Panc1 (cell line): ENCODE measurements at places on chromosomes 2 and 18. TPM values are rescaled to one million over a fixed set of nuclear protein-coding genes. Genes with fewer than 3 reads are reported as not detected.

Gene OSR1
- total RNA-seq = 4.4 TPM

- no peaks in the 10 kb centered on the region for H3K27me3 ChIP-seq
- no peaks in the 10 kb centered on the region for H3K36me3 ChIP-seq
- no peak overlapping the region for H3K27ac ChIP-seq
- no peak for DNase-seq
- no peaks in the 10 kb centered on the region for H3K4me1 ChIP-seq
- H3K4me3 ChIP-seq = no peak overlapping the region
Observed at GRCh38 chr2:206535260-206535986, 92.1 kb downstream of the ADAM23 start.

DNA sequence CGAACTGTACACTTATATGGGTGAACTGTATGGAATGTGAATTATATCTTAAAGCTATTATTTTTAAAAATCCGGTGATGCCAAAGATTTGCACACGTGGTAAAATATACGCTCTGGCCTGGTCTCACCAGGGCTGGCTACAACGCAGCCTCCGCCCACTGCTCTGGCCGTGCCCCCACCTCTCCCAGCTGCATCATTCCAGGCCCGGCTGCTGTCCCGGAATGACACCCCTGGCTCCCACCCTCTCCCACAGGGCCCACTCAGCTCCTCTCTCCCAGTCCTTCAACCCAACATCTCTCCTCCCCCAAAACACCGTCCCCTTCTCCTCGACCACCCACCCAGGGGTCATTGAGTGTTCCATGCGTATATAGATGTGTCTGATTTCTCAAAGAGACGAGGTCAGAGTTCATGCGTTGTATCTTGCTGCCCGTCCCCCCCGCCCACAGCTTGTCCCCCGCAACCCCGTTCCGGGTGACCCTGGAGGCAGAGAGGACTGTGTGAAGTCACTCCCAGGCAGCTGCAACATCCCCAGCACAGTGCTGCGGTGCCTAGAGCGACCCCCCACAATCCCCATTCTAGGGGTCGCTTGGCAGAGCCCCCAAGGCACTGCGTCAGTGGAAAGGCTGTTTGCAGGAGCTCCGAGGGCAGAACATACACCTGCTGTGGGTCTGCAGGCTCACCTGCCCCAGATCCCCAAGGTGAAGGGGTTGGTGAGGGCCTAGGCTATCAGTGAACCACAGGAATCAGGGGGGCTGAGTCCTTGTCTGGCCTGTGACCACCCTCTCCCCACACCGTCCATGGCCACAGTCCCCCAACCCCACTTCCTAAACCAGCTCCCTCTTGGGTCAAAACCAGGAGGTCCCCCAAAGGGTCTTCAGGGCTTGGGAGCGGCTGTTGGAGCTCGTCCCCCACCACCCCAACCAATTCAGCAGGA is 13.3 kb downstream of the DNMT3A start:
- DNase-seq = no peak
- no peaks in the 10 kb centered on the region for H3K27me3 ChIP-seq
- no peak overlapping the region for H3K27ac ChIP-seq
- no peaks in the 10 kb centered on the region for H3K4me1 ChIP-seq
- H3K36me3 ChIP-seq = no peaks in the 10 kb centered on the region

GRCh38 chr2:221235941-221236340 is 336.2 kb downstream of the EPHA4 start:
- no peaks in the 10 kb centered on the region for H3K36me3 ChIP-seq
- H3K27ac ChIP-seq = no peak overlapping the region
- no peaks in the 10 kb centered on the region for H3K27me3 ChIP-seq
- no peaks in the 10 kb centered on the region for H3K4me1 ChIP-seq
- DNase-seq = no peak

Gene GKN2
- not detected for total RNA-seq

- no peak for DNase-seq
- no peak overlapping the region for H3K27ac ChIP-seq
Observed at GRCh38 chr18:64253222-64253621, 104.3 kb upstream of the LINC00305 start.

GRCh38 chr2:237473878-237474441 is 13.1 kb upstream of the MLPH start:
- H3K27ac ChIP-seq = peak overlapping the region; percentile 84
- no peaks in the 10 kb centered on the region for H3K27me3 ChIP-seq
- H3K4me3 ChIP-seq = no peak overlapping the region
- no peak for DNase-seq
- peaks cover 14% of the 10 kb centered on the region for H3K4me1 ChIP-seq

GRCh38 chr18:31101183-31102024 is 817 bp downstream of the DSC2 start:
- no peaks in the 10 kb centered on the region for H3K4me1 ChIP-seq
- no peak overlapping the region for H3K27ac ChIP-seq
- peaks cover 2% of the 10 kb centered on the region; the same call in 1 of the 2 replicates for H3K27me3 ChIP-seq
- peak overlapping the region; percentile 37 for H3K4me3 ChIP-seq

GRCh38 chr2:26184555-26185303 is 11.8 kb downstream of the GAREM2 start:
- DNase-seq = no peak
- H3K4me3 ChIP-seq = peak overlapping the region; percentile 61
- H3K36me3 ChIP-seq = no peaks in the 10 kb centered on the region
- peak overlapping the region; percentile 75 for H3K27ac ChIP-seq
- H3K4me1 ChIP-seq = peaks cover 4% of the 10 kb centered on the region; the same call in 1 of the 2 replicates

DNA sequence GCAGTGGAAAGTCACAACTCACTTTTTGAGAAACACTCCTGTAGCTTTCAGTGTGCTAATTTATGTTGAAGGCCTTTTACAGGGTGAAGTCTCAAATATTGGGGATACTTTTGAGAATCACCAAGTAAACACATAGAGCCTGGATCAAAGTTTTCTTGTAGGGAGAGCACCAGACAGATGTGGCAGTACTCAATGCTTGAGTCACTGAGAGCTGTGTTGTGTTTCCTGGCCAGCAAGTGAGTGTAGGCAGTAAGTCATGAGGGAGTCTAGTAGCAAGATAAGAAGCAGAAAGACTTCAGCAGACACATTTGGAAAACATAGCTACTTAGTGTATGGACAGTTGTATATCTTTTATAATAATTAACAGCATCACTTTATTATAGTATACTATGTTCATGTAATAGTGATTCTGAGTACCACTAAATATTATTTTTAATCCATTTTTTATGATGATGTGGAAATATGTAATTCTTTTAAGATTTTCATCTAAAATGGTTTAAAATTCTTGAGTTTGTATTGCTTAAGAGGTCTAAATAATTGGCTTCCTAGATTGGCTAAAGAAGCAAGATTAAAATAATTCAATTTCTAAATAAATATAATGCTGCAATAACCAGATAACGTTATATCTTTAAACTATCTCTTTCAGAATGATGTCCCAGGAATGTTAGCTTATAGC is 12.8 kb downstream of the PSMD1 start:
- no peak for DNase-seq
- H3K27me3 ChIP-seq = no peaks in the 10 kb centered on the region
- H3K4me3 ChIP-seq = no peak overlapping the region
- no peak overlapping the region; the same call in 1 of the 2 replicates for H3K27ac ChIP-seq

DNA sequence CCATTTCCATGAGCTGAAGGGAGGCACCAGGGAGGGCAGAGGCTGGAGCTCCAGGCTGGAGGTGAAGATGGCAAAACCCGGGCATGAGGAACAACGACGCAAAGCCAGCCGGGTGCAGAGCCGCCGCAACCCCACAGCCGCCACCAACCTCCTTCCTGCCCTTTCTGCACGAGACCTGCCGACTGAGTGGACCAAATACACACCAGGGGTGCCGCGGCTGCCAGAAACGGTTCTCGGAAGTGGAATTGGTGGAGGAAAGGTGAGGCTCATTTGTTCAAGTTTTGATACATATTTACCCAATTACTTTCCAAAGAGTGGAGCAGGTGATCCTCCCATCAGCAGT is 8.4 kb upstream of the CIDEA start:
- no peak overlapping the region for H3K27ac ChIP-seq
- H3K27me3 ChIP-seq = peaks cover 3% of the 10 kb centered on the region
- no peaks in the 10 kb centered on the region for H3K4me1 ChIP-seq
- H3K4me3 ChIP-seq = no peak overlapping the region
- no peak for DNase-seq

DNA sequence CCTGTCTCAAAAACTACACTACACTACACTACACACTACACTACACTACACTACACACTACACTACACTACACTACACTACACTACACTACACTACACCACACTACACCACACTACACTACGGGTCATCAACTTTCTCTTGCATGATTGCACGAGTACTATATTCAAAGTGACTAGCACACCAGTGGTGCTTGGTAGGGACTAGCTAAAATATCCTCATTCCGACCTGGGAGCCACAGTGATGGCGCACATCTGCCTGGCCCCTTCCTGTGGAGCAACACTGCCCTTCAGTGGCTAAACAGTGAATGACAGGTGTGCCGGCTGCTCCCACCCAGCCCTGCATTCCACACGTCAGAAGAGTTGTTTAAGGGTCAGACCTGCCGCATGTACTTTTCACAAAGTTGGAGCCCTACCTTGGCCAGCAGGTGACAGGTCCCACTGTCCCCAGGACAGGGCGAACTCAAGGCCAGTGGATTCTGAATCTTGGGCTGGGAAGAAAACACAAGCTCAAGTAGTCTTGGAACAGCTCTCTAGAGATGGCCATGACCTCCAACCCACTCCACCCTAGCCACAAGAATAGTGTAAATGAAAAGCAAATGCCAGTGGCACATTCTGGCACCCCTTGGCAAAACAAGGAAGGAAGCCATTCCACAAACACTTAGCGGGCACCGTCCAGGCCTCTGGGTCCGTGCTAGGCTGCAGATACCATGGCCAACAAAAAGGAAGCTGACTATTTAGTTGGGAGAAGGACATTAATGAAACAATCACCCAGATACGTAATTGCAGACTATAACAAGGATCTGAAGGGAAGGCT is 79.7 kb upstream of the MSH2 start:
- no peaks in the 10 kb centered on the region for H3K36me3 ChIP-seq
- no peak overlapping the region for H3K4me3 ChIP-seq
- no peaks in the 10 kb centered on the region for H3K27me3 ChIP-seq
- H3K27ac ChIP-seq = no peak overlapping the region
- H3K4me1 ChIP-seq = peaks cover 15% of the 10 kb centered on the region; the same call in 1 of the 2 replicates
- peak; percentile 67 for DNase-seq

- H3K36me3 ChIP-seq = peaks cover 24% of the 10 kb centered on the region
- peak overlapping the region; percentile 100 for H3K27ac ChIP-seq
- peaks cover 22% of the 10 kb centered on the region for H3K4me1 ChIP-seq
- no peak for DNase-seq
- H3K27me3 ChIP-seq = no peaks in the 10 kb centered on the region
- H3K4me3 ChIP-seq = peak overlapping the region; percentile 72
Observed at GRCh38 chr2:177211576-177212105, 953 bp upstream of the HNRNPA3 start.

Gene MYOM1
- total RNA-seq = 0.92 TPM

DNA sequence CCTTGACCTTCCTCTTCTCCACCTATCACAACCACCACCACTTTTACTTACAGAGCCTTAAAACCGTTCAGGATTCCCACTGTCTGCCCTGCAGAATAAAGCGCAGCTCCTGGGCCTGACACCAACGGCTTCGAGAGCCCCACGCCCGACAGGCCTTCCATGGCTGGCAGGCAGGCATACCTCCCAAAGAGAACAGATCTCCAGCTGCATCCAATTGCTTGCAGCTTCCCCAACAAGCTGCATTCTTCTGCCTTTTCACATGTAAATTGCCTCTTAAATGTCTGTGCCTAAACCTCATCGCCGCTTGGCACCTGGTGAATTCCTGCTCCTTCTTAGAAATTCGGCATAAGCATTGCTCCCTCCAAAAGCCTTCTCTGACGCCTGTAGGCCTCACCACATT is 31.5 kb upstream of the FAM124B start:
- DNase-seq = no peak
- no peak overlapping the region for H3K27ac ChIP-seq
- H3K4me1 ChIP-seq = no peaks in the 10 kb centered on the region
- no peaks in the 10 kb centered on the region for H3K27me3 ChIP-seq
- no peak overlapping the region for H3K4me3 ChIP-seq

DNA sequence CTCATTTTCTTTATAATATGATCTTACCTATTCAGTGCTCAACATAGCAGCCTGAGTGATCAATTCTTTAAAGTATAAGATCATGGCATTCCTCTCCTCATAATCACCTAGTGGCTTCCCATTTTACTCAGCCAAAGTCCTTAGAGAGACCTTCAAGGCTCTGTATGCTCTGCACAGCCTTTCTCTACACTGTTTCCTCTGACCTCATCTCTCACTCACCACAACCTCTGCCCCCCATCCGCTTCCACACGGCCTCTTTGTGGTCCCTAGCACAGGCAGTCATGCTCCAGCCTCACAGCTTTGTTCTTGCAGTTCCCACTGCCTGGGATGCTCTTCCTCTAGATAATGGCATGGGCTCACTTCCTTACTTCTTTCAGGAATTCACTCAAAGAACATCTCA is 109.2 kb downstream of the HIBCH start:
- H3K27ac ChIP-seq = no peak overlapping the region
- H3K4me1 ChIP-seq = no peaks in the 10 kb centered on the region
- DNase-seq = no peak

Gene CD8A
- 0.41 TPM for total RNA-seq

GRCh38 chr2:80244905-80245584 is 59.5 kb downstream of the LRRTM1 start:
- no peaks in the 10 kb centered on the region for H3K4me1 ChIP-seq
- no peaks in the 10 kb centered on the region for H3K36me3 ChIP-seq
- H3K27ac ChIP-seq = no peak overlapping the region
- H3K4me3 ChIP-seq = no peak overlapping the region
- no peaks in the 10 kb centered on the region for H3K27me3 ChIP-seq
- no peak for DNase-seq

DNA sequence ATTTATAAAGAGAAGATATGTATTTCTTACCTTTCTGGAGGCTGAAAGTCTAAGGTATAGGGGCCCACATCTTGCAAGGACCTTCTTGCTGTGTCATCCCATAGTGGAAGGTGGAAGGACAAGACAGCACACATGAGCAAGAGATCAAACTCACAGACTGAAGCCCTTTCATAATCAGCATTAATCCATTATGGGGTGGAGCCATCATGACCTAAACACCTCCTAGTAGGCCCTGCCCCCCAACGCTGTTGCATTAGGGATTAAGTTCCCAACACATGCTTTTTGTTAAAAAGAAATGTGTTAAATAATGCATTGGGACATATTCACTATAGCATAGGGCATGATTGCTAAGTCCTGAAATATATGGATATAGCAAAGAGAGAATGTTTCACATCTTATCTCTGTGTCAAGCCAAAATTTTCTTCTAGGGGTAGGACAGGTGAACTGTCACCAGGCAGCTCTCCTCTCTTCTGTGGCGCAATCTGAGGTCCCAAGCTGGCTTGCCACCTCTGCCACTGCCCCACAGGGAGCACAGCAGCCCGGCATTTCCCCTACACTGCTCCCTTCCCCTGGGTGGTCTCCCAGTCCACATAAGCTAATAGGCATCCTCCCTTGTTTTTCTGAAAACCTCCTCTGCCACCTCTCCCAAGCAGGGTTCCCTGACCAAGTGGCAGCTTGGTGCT is 8.3 kb upstream of the CTIF start:
- H3K36me3 ChIP-seq = no peaks in the 10 kb centered on the region
- no peak overlapping the region for H3K4me3 ChIP-seq
- H3K4me1 ChIP-seq = no peaks in the 10 kb centered on the region
- no peak for DNase-seq
- peaks cover 2% of the 10 kb centered on the region; the same call in 1 of the 2 replicates for H3K27me3 ChIP-seq
- no peak overlapping the region for H3K27ac ChIP-seq

Gene NGEF
- total RNA-seq = 17.8 TPM
